ENCODE measurements at places on chromosomes 3 and 15. TPM values are rescaled to one million over a fixed set of nuclear protein-coding genes. Genes with fewer than 3 reads are reported as not detected.

The GOLGA8S gene
- total RNA-seq = 0.29 TPM

The MUC13 gene
- total RNA-seq = not detected

The ECE2 gene
- total RNA-seq = not detected

The KLHL18 gene
- total RNA-seq = 25.9 TPM

The UBAP1L gene
- total RNA-seq = 3.8 TPM

The KLHL40 gene
- total RNA-seq = not detected

GRCh38 chr15:26572602-26573350, 200.1 kb downstream of the GABRB3 start:
- no peak overlapping the region for H3K27ac ChIP-seq
- H3K36me3 ChIP-seq = no peaks in the 10 kb centered on the region
- no peak for DNase-seq
- H3K4me3 ChIP-seq = no peak overlapping the region

GRCh38 chr3:16601537-16602005, 3.7 kb downstream of the DAZL start:
- H3K4me3 ChIP-seq = no peak overlapping the region
- H3K4me1 ChIP-seq = no peaks in the 10 kb centered on the region
- no peaks in the 10 kb centered on the region for H3K27me3 ChIP-seq
- no peak for DNase-seq

- no peaks in the 10 kb centered on the region for H3K4me1 ChIP-seq
- no peaks in the 10 kb centered on the region for H3K27me3 ChIP-seq
- DNase-seq = no peak
- H3K36me3 ChIP-seq = no peaks in the 10 kb centered on the region
Measured at GRCh38 chr15:95620934-95621579, 709.4 kb upstream of the NR2F2 start.

DNA sequence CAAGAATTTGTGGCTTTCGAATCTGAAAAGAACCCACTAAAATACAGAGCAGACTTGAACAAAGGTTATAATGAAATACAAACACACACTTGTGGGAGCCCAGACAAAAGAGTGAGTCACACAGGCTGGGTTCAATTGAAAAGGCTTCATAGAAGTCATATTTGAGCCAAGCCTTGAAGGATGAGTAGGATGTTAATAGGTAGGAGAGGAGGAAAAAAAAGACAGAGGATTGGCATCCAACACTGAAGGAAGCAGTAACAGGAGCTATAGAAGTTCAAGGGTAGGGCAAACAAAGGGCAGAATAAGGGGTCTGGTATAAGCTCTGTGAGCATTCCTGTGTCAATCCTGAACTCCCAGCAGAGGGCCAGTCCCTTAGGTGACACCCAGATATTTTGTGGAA, 325.4 kb downstream of the FOXP1 start:
- H3K36me3 ChIP-seq = no peaks in the 10 kb centered on the region
- H3K4me1 ChIP-seq = no peaks in the 10 kb centered on the region
- DNase-seq = no peak
- no peak overlapping the region for H3K4me3 ChIP-seq
- no peaks in the 10 kb centered on the region for H3K27me3 ChIP-seq

- H3K27ac ChIP-seq = no peak overlapping the region
- H3K27me3 ChIP-seq = no peaks in the 10 kb centered on the region
- H3K4me3 ChIP-seq = no peak overlapping the region
- peaks cover 4% of the 10 kb centered on the region for H3K4me1 ChIP-seq
Measured at GRCh38 chr15:70555713-70556112, 207.6 kb downstream of the UACA start.

All from left lung (tissue), 14 donors.